Activated CD4-positive, alpha-beta T cell treated with anti-CD3 and anti-CD28 coated beads, Interleukin-2, amount 10 ng/mL, durations not matched to agents 24 days and 14 days (primary cell): ENCODE measurements at places on chromosomes 2 and 18. TPM values are rescaled to one million over a fixed set of nuclear protein-coding genes. Genes with fewer than 3 reads are reported as not detected.

The CCDC93 gene
- 30.3 and 34.4 TPM in 2 replicates for total RNA-seq

The ELOA2 gene
- not detected in 2 replicates for total RNA-seq

- H3K36me3 ChIP-seq = no peaks in the 10 kb centered on the region
- H3K27me3 ChIP-seq = peaks cover 8% of the 10 kb centered on the region
- no peak overlapping the region for H3K27ac ChIP-seq
- H3K4me1 ChIP-seq = peaks cover 2% of the 10 kb centered on the region
- no peak overlapping the region for H3K4me3 ChIP-seq
- no peak for DNase-seq
Observed at GRCh38 chr2:8414946-8415879, 266.6 kb upstream of the ID2 start.

DNA sequence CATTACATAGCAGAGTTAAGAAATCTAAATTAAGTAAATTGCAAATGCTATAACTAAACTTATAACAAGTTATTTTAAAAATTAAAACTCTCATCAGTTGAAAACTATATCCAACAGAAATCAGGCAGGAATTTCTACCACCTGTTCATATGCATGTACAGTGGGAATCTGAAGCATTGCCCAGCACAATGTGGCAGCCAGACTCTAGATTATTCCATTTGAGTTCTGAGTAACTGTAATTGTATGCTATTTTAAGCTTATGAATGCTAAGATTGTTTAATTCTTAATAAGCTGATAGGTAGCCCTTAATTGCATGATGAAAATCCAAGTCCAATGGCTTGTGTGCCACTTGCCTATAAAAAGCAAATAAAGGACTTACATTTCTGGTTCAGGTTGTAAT lies 834.5 kb upstream of the FSHR start:
- no peak overlapping the region for H3K4me3 ChIP-seq
- H3K27ac ChIP-seq = no peak overlapping the region
- no peaks in the 10 kb centered on the region for H3K36me3 ChIP-seq
- DNase-seq = no peak
- no peaks in the 10 kb centered on the region for H3K4me1 ChIP-seq

DNA sequence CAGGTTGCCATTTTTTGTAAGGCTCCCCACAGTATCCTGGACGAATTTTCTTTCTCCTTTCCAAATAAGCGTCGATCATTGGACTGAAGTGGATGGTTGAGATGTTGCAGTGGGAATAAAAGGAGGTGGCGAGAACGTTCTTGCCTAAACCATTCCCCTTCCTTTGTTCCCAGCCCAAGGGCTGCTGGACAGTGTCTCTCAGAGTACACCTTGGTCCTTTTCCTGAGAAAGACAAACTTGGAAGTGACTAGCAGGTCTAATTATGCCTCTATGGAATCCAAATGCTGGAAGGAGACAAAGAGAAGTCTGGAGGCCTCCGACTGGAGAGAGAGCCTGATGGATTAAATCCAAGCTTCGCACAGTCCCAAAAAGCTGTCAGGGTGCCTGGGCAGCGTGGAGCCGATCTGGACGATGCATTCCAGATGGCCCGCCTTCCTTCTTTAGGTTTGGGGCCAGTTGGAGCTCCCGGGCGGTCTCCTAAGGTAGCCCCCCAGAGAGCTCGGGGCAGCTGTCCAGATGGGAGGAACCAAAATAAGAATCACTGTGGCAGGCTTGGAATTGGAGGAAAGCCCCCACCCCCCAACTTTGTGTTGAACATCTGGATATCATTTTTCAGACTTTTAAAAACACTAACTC lies 186.8 kb downstream of the TMEM247 start:
- no peak overlapping the region for H3K4me3 ChIP-seq
- no peaks in the 10 kb centered on the region for H3K4me1 ChIP-seq
- no peak for DNase-seq
- H3K27me3 ChIP-seq = peaks cover 24% of the 10 kb centered on the region
